NCI-H82 (cell line): ENCODE measurements at places on chromosomes 1 and 21.

- no peak for DNase-seq
These were observed 226.3 kb upstream of the FGGY start for GRCh38 chr1:59070610-59071009.

GRCh38 chr1:85661767-85662166, 46.5 kb downstream of the ZNHIT6 start:
- DNase-seq = no peak

- DNase-seq = peak; percentile 13
These were observed 1.7 kb downstream of the PIP5K1A start for GRCh38 chr1:151199873-151200581.

DNA sequence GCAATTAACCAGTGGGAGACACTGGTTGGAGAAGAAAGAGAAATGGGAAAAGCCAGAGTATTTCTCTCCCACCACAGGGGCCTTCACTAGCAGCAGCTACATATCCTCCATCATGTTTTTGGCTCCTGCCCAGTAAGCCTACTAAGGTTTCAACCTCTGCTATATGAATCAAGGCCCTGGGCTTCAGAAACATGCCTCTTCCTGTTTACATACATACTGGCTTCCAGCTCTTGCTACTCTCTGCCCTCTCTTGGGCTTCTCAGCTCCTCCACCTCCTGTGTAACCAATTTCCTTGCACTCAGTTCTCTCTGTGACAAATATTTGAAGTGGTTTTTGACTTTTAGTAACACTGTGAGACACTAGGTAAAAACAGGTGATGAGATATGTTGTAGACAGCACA, 80.8 kb downstream of the LRRC7 start:
- DNase-seq = peak; percentile 20

GRCh38 chr1:244214009-244214967, 163.2 kb downstream of the ZBTB18 start:
- DNase-seq = no peak

DNA sequence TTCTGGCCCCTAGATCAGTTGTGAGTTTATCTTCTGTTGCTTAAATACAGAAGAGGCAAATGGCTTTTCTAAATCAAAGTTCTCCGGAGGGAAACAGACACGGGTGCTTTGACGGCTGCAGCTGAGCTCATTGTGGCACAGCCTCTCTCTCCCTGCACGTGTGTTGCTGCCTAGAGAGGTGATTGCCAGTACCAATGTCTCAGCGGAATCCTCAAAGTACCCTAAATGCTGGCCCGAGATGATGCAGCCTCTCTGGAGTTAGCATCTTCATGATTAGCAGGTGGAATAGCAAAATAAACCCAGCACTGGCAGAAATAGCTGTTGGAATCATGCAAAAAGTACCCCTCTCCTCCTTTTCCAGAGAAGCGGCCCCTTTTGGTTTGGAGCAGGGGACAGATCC, 192.2 kb downstream of the PRDM2 start:
- DNase-seq = no peak

DNA sequence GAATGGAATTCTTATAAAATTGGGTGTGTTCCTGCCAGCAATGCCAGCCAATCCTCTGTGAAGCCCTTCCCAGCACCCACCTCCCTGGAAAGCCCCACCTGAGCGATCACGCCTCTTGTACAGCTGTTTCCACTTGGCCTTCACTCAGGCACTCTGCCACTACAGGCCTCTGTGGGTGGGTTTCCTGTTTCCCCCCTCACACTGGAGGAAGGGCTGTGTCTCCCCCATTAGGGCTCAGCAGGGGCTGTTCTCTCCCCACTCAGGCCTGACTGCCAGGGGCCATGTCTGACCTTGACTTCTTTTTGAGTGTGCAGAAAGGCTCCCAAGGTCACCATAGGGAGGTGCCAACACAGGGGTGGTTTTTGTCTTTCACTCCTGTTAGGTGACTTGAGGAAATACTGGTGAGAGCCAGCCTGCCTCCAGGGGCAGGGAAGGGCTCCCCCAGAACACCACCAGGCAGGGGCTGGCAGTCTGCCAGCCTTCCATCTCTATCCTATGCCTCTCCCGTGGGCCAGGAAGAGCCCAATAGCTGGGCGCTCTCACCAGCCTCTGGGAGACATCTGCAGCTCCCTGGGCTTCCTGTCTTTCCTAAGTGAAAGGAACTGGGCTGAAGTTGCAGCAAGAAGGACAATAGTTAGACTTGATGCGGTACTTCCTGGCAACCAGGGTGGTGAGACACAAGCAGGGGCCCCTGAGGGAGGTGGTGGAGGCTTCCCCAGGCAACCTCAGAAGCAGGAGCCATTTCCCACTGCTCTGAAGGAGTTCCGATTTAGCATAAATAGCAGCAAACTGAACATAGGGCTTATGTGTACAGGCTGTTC, 49.1 kb downstream of the ELK4 start:
- no peak for DNase-seq

DNA sequence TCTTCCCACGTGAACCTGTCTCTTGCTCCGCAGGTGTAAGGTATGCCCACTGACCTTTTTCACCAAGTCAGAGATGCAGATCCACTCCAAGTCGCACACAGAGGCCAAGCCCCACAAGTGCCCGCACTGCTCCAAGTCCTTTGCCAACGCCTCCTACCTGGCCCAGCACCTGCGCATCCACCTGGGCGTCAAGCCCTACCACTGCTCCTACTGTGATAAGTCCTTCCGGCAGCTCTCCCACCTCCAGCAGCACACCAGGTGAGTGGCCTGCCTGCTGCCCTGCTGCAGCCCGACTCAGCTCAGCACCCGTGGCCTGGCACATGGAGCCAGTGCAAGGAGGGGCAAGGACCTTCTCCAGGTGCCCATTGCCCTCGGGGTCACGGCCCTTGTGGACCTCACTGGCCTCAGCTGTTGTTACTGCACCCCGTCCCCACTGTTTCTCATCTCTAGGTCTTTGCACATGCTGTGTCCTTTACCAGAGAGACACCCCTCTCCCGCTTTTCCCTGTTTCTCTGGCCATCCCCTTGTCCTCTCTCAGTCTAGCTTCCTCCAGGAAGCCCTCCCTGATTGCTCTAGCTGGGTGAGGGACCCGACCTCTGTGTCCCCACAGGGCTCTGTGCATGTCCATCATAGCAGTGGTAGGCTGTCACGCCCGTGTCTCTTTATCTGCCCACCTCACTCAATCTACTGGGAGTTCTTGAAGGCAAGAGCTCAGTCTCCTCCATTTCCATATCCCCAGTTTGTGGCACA, 25.4 kb downstream of the ZNF362 start:
- no peak for DNase-seq

DNA sequence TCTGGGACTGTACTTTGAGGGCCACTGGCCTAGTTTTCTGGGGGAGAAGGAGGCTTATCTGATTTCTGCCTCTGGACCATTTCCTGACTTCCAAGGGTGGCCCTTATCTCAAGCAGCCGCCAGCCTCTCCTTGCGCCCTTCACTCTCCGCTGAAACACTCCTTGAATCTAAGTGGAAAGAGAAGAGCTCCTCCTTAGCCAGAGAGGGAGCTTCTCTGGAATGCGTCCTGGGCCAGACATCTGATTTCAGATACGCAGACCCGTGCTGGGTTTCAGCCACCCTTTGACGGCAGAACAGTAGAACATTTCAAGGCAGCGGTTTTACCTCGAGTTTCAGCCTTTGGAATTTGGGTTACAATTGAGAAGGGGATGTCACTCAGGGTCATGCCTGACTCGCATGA, 308.0 kb downstream of the CAMTA1 start:
- DNase-seq = no peak

DNA sequence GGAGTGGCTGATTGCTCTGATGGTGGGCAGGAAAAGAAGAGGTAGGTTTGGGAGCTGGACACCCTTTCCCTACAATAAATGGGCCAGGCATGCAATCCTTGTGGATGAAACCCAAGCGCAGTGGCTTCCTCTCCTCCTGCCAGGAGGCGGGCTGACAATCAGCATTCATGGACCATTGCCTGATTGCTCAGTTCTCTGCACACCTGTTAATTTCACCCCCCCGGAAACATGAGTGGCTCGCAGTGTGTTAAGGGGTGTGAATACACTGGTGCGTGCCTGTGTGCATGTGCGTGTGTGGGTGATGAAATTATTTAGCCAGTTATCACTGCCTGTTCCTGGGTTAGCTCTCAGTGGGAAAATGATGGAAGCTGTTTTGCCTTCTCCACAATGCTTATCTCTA, 310.7 kb downstream of the PCP4 start:
- DNase-seq = no peak

GRCh38 chr1:114896795-114897194, 42.1 kb downstream of the SYCP1 start:
- no peak for DNase-seq

- DNase-seq = no peak
These were observed 60.7 kb upstream of the PAX7 start for GRCh38 chr1:18569811-18570545.

DNA sequence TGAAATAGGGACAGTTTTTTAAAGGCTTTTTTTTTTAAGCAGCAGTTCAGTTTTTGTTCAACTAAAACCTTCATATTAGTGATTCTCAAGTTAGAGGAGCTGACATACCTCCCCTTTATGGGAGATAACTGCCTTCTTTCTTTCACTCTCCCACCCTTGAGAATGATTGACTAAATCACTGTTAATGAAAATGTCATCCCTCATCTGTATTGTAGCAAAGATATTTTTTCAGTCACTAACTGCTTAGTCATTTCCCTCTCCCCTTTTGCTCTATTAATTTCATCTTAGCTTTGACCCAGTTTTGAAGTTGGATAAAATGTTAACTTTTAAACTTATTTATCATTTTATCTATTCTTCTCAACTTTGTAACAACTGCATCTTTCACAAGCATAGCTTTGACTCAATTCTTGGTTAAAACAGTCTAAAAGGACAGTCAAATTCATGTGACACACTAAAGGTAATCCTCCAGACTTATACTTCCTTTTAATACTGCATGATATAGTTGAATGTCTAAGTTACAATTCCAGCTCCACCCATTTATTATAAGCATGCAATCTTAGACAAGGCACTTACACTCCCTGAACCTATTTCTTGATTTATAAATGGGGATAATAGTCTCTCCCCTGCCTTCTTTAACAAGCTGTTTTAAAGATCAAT, 17.1 kb downstream of the CAPZA1 start:
- DNase-seq = peak; percentile 54

DNA sequence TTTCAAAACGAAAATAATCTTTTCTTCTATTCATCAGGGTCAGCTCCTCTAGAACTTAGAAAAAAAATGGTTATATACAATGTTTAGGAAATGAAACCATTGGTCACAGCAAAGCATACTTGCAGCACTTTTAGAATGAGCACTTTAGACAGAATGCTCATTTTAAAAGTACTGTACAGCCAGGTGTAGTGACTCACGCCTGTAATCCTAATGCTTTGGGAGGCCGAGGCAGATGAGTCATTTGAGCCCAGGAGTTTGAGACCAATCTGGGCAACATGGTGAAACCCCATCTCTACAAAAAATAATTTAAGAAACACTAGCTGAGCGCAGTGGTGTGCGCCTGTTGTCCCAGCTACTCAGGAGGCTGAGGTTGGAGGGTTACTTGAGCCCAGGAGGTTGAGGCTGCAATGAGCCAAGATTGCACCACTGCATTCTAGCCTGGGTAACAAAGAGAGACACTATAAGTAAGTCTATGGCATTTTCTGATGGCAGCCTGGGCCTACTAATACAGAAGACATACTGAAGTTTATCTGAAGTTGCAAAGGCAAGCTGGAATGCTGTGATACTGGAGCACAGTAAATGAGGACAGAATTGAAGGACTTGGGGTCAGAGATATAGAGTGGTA, 48.9 kb upstream of the ZNF326 start:
- no peak for DNase-seq

DNA sequence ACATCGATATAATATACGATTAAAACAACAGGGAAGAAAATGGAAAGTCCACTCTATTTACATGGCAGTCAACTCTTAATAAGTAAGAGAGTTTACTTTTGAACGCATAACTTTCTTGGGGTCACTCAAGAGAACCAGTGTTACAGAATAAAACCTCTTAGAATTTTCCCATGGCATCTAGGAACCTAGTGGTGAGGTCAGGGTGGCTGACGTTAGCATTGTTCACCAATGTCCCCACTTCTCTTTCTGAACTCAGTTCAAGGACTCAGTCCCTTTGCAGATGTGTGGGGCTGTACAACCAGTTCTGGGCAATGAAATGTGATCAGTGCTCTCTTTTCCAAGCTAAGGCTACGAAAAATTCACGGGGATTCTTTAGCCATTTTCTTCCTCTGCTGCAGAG, 2.6 kb upstream of the RNF2 start:
- no peak for DNase-seq

GRCh38 chr1:9389968-9390367, 97.3 kb downstream of the SPSB1 start:
- no peak for DNase-seq

DNA sequence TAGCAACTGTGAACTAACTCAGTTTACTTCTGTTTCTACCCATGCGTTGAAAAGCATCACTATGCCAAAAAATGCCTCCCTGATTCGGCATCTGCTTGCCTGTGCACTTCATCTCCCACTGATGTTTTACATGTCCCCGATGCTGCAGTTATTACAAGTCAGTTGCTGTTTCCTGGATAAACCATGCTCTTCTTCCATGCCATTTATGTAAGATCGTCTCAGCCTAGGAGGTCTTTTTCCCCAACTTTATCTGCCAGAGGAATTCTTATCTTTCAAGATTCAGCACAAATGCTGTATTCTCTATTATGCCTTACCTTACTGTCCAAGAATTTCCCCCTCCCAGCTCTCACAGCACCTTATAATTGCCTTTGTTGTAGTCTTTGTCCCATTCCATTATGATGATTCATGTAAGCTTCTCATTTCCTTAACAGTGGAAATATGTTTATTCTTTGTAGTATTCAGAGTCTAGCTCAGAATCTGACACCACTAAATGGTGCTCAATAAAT, 30.0 kb downstream of the PRKACB start:
- DNase-seq = peak; percentile 13

GRCh38 chr1:42737257-42737656, 2.8 kb downstream of the CLDN19 start:
- DNase-seq = no peak

DNA sequence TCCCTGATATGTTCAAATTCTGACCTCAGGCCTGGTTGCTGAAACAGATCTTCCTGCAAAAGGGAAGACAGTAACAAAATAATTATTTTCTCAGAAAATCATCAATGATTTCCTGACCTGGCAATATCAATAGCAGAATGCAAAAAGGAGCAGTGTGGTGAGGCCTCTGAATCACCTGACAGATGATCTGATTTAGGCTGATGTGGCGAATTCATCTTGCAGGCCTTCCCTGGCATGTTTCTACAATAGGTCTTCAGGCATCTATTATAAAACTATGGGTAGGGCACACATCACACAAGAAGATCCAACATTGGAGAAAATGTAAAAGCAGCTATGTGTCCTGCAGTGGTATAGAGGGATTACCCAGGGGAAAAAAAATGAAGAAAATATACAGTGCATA, 7.1 kb upstream of the MTF1 start:
- DNase-seq = no peak

DNA sequence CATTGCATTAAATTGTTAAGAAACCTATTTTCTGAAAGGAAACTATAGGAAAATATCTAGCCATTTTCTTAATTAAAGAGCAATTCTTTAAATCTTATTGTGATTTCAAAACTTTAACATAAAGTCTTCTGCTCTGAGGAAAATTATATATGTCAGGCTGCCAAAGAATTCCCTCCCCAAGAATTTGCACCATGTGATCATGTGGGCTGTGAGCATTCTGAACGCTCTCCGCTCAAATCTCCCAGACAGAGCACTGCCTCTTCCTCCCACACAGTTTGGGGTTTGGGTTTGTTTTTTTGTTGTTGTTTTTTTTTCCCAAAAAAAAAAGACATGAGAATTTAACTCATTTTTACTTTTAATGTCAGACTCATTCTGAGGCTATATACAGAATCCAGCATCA, 155.9 kb upstream of the PALMD start:
- DNase-seq = no peak
